Sciatic nerve (tissue), 2 donors: ENCODE measurements at places on chromosomes 16 and 17. TPM values are rescaled to one million over a fixed set of nuclear protein-coding genes. Genes with fewer than 3 reads are reported as not detected.

DNA sequence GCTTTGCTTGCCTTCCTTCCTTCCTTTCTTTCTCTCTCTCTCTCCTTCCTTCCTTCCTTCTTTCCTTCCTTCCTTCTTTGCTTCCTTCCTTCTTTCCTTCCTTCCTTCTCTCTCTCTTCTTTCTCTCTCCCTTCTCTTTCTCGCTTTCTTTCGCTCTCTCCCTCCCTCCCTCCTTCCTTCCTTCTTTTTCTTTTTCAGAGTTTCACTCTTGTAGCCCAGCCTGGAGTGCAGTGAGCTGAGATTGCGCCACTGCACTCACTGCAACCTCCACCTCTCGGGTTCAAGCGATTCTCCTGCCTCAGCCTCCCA lies 17.9 kb downstream of the FOXJ1 start:
- DNase-seq = no peak

GRCh38 chr17:4474093-4474492 lies 24.6 kb upstream of the SPNS2 start:
- no peak for DNase-seq

DNA sequence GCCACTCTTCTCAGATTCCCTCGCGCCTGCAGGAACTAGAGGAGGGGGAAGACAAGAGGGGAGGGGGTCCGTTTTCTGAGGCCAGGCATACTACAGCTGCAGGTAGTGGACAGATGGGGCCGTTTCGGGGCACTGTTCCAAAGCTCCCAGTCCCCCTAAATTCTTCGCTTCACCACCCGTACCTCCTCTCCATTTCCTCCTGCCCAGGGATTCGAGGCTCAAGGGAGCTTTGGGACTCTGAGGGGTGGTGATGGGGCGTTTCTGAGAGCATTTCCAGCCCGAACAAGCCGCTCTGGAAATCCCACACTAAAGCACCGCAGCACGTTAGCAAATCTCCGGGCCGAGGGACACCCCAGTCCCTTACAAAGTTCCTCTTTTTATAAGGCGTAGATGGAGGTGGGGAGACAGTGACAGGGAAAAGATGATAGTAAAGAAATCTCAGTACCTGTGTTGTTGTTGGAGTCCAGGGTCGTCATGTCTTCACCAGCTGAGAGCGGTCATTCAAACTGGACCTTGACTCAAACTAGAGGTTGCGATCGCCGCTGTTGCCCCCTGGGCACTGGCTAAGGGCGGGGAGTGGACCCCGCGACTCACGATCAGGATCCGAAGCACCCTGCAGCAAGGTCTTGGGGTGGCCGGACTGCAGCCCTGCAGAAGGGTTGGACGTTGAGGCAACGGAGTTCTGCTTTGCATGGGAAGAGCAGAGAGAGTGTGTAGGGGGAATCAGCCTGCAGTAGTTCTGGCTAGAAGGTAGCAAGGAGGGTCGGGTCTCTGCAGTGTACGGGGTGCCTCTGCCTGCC lies 570 bp downstream of the NR1D1 start:
- DNase-seq = no peak

DNA sequence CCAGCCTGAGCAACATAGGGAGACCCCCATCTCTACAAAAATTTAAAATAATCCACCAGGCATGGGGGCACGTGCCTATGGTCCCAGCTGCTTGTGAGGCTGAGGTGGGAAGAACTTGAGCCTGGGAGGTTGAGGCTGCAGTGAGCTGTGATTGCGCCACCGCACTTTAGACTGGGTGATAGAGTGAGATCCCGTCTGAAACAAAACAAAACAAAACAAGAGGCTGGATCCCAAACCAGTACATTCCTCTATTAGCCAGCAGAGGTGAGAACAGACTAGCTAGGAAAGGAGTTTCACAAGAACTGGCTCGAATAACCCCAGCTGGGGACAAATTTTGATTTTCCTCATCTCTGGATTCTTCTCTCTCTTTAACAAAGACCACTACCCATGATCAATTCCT lies 366.7 kb upstream of the ZFHX3 start:
- DNase-seq = no peak

- DNase-seq = no peak
Measured at GRCh38 chr16:12535535-12536411, 267.9 kb downstream of the CPPED1 start.

DNA sequence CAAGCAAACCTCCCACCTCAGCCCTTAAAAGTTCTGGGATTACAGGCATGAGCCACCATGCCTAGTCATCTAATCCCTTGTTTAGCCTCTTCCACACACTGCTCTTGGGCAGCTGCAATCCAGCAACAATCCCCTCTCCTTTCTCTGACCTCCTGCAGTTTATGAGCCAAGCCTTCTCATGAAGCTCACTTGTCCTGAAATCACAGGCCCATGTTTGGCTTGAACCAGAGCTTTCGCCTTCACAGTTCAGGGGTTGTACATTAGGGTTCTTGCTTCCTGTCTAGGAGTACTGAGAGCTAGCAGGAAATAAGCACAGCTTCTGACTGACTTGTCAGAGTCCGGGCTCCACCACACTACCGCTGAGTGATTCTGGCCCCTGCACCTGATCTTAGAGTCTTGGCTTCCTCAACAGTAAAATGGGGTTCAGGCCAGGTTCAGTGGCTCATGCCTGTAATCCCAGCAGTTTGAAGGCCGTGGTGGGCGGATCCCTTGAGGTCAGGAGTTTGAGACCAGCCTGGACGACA lies 16.3 kb downstream of the ERAL1 start:
- DNase-seq = no peak

GRCh38 chr16:55125818-55126385 lies 195.2 kb downstream of the IRX5 start:
- no peak for DNase-seq

DNA sequence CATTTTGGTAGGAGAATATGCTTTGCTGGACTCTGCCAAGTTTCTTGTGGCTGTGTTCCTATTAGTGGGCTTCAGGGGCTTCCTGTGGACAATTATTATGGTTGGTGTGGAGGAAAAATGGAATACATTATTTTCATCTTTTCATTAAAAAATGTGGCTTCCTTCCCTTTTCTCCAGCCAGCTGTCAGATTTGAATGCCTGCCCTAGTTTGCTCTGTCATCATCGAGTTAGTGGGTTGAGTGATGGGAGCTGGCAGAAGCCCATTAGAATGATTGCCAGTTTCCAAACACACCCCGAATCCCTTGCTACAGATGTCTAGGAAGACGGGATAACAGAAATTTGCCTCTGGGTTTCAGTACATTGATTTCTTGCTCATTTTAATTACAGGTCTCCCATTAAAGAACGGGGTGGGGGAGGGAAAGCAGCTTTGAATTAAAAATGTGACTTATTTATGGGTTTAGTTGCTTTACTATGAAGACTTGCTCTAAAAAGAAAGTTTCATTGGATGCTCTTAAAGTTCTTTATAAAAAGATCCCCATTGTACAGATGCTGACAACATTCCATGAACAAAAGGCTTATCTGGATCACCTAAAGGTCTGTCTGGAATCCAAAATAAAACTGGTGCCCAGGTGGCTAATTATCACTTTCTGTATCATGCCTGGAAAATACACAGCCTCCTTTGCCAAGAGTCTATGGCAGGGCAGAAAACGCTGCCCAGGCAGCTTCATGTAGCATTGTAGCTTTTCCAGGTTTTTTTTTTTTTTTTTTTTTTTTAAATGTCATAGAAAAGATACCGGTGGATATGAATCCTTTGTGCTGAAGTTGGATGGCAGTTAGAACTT lies 103.6 kb downstream of the PRKCA start:
- DNase-seq = no peak

GRCh38 chr16:49958448-49958847 lies 66.6 kb upstream of the CNEP1R1 start:
- DNase-seq = no peak

DNA sequence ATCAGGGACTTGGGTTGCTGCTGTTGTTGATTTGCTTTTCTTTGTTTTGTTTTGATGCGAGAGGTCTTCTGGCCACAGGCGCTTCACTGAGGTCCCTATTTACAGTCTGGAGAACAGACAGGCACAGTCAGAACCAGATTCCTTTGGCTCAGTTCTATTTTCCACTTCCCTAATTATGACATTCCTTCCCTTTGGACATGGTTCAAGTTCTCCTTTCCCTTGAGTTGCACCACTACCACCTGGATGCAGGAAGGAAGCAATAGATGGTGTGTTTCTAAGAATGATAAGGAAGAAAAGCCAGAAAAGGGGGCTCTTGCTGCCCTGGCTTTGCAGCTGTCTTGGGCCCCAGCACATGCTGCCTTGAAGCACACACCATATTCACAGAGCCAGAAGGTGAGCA lies 160.6 kb downstream of the MAF start:
- no peak for DNase-seq

DNA sequence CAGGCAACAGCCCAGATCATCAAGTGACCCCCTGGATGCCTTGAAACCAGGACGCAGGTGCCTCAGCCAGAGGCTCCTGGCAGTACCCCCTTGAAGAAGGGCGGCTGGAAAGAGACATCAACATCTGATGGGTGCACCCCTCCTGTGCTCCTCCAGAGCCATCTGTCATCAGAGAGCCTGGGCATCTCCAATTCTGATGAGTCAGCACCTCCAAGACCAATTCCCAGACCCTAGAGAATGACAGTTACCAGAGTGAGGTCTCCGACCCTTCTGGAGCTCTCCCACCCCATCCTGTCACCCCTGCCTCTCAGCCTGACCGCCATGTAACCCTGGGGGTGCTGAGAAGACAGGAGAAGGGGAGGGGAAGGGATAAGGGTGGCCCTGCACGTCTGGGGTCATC lies 433.7 kb downstream of the SOX9 start:
- DNase-seq = no peak

DNA sequence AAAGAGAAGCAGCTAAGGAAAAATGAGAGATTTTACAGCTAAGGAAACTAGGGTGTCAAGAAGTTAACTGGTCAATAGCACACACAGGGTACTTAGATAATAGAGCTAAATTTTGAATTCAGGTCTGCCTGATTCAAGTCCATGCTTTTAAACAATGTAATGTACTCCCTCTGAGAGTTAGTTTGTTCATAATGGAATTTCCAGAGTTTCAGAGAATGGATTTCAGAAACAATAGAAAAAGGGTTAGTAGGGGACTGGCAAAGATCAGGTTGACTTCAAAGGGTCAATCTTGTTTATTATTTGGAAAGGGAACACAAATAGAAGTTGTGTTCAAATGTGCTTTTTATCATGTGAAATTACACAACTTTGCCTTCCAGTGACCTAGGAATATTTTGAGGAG lies 17.9 kb downstream of the NSRP1 start:
- no peak for DNase-seq

DNA sequence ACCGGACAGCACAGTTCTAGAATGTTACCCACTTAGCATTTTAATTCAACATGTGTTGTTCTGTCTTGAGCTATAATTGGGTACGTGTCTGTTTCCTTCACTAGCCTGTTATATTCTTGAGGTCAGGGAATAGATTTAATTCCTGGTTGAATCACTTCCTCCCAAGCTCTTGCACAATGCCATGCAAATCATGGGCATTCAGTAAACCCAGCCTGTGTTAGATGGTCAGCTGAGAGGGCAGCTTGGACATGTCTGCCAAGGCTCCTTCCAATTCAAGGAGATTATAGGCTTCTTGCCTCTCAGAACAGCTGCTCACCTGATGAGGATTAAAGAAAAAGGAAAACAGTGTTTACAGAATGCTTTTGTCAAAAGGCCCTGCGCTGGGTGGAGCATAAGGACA lies 12.6 kb downstream of the C1QTNF1 start:
- peak; percentile 51 for DNase-seq

- no peak for DNase-seq
Measured at GRCh38 chr17:50432125-50432762, 6.2 kb downstream of the ACSF2 start.

GRCh38 chr16:27737513-27737912 lies 187.6 kb downstream of the KATNIP start:
- no peak for DNase-seq

- DNase-seq = no peak
Measured at GRCh38 chr16:4663465-4663776, 29.9 kb upstream of the NUDT16L1 start.

DNA sequence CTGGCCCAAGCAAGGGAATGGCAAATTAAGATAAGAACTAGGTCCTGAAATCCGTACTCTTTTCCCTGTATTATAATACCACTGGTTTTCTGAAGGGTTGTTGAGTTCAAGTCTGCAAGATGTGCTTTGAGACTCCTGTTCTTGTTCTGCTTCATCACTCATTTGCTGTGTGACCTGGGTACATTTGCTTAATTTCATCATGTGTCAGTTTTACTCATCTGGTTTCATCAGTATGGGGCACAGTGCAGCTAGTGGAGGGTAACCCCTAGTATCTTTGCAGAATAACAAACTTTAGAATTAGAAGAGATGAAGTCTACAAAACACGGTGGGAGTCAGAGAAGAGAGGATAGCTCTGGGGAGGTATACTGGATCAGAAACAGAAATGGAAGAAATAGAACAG lies 21.9 kb upstream of the EFCAB13 start:
- DNase-seq = no peak

GRCh38 chr17:61399131-61400065 lies at the start of gene TBX2:
Gene TBX2 (plus strand): TSS chr17:61399843. CDS start chr17:61400177, 334 bp downstream.
- DNase-seq = peak; percentile 93

DNA sequence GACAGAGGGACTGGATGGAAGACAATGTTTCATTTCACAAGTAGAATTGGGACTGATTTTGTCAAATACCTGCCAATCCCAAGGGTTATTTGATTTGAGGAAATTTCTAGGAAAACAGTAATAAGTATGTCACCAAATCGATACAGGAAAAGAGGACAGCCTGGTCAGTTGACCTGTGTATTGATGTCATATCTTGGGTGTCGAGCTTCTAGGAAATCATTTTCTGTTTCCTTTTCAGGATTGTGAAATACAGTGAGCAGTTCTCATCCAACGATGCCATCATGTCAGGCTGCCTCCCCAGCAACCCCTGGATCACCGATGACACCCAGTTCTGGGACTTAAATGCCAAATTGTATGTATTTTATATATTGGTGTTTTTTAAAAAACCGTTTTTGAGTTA lies 56.1 kb downstream of the RGS9 start:
- no peak for DNase-seq

- no peak for DNase-seq
Measured at GRCh38 chr16:49726155-49726554, 129.8 kb downstream of the ZNF423 start.

DNA sequence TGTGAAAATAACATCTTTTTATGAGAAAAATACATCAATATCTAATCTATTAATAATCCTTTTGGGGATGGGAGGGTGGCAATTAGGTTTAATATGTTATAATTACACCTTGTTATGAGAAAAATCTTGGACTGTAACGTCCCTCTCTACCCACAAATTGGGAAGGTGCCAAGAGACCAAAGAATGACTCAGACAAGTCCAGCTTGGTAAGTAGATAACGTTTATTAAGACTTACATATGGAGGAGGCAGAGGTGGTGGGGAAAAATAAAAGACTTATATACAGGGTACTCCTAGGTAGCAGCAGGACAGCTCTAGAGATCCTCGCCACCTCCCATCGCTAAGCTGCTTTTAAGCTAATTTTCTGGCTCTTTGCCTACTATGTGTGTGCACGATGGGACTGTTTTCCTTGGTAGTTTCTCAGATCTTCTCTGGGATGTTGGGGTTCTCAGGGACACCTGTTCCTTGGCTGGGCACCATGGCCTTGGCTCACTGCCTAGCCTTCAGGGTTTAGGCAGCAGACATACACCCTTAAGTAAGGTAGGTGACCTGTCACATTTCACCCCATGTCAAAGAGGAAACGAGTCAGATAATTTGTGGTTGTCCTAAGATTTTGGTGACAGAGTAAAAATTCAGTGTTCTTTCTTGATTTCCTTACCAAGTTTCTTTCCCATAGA lies 31.5 kb downstream of the RBL2 start:
- DNase-seq = no peak

GRCh38 chr17:32870969-32871368 lies 6.0 kb downstream of the MYO1D start:
- DNase-seq = no peak

The GRB7 gene
- 1.6 TPM for total RNA-seq

The PRRT2 gene
- total RNA-seq = 26.3 TPM

The CLEC3A gene
- total RNA-seq = not detected

The KIAA0753 gene
- total RNA-seq = 22.5 TPM

The QPRT gene
- total RNA-seq = 26.3 TPM

The DHRS7B gene
- 17.1 TPM for total RNA-seq

The CTRB2 gene
- 7.3 TPM for total RNA-seq

The ABCC12 gene
- total RNA-seq = not detected
